ENCODE measurements at places on chromosomes 12 and 14.

DNA sequence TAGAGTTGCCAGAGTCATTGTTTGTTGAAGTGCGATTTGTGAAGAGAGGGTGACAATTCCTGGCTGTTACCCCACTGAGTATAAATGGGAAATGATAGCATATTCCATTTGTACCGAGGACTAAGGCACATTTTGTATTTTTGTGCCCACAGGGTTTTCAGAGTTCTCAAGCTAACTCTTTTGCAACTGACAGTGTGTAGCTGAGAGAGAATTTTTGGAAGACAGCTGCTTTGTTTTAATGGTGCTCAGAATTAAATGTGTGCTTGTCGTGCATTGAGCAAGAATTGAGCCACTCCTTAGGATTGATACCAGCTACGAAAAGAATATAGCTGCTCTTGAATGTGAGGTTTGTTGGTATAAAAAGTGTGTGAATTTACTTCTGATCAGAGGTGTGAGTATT lies 21.7 kb downstream of the ANKRD13A start:
- no peak for DNase-seq

DNA sequence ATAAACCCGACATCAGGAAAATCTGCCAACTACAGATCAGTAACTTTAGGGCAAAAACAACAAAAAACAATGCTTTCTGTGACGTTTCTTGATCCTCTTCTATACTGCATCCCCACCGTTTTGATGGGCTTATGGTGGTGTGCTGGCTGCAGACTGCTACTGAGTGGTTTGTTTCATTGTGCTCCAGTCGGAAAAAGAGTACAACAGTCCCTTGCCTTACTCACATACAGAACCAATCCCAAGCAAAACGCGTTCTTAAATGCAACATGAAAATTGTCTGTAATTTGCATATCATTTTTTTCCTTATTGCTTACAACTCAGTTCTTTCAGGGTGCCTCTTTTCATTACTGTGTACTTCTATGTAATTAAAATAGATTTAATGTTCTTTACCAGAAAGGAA lies 2.3 kb downstream of the ETV6 start:
- no peak for DNase-seq

DNA sequence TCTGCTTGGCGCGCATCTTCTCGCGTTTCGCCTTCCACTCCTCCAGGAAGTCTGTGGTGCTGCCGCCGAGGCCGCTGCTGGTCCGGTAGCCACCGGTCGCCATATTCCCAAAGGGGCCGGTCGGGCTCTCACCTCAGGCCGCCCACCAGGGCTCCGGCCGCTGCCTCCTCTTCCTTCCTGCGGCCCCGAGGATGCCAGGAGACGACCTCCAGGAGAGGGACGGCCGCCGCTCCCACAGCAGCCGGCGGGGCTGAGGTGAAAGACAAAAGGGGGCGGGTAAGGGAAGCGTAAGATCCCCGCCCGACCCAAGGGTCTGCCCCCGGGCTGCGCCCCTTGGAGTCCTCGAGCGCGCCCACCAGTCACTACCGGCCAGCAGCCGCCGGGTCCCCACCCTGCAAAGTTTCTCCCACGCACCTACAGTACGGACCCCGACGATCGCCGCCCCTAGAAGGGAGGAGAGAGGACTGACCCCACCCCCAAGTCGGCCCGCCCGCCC lies 574 bp downstream of the PAWR start:
- DNase-seq: peak; percentile 32

DNA sequence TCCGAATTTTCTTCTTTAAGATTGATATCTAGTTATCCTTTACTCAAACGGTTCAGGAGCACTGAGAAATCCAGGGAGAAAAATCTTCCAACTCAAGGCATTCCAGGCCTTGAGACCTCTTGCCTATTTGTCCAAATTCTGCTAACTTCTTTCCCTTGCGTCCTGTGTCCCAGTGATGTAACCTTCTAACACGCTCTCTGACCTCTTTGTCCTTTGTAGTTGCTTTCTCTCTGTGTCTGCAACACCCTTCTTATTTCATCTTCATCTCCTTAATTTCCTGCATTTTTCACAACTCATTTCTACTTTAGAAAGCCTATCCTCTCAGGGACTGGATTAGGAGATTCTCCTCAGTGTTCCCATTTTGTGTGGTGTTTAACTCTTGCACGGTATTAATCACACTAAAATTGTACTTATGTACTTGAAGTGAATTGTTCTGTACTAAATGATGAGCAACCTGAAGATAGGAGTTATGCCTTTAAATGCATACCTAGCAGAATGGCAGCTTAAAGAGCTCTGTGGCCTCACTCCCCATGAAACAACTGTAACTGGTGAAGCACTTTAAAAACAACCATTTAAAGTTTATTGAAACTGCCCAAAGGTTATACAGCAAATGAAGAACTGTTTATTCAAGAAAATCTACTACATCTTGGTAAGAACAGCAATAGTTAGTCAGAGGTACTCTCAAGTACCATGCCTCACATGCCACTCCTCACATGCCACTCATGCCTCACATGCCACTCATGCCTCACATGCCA lies 7.4 kb upstream of the SNAPC1 start:
- no peak for DNase-seq

GRCh38 chr12:107080299-107080698 lies 13.1 kb downstream of the CRY1 start:
- DNase-seq: no peak

DNA sequence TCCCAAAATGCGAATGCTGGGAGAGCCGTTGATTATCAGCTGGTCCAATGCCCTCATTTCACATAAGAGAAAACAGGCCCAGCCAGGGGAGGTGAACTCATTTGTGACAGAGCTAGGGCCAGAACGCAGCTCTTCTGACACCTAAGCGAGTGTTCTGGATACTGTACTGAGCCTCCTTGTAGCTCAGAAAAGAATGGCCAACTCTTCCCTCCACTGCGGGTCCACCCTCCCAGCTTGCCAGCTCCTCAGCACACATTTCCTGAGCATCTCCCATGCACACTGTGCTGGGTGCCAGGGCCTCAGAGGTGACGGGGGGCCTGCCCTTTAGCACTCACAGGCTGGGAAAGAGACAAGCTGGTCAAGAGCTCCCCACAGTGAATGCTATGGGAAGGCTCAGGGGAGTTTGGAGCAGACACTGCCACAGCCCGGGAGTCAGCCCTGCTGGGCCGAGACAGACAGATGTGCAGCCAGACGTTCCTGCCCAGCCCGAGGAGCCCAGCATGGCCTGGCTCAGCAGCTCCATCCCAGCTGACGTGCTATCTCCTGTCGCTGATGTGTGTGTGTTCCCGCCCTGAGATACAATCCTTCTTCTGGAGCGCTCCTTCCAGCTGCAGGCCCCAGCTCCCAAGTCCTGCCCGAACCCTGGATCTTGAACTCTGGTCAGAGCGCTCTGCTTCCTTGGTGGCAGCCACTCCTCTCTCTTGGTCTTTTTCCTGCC lies 3.5 kb downstream of the CMTM5 start:
- DNase-seq: no peak

DNA sequence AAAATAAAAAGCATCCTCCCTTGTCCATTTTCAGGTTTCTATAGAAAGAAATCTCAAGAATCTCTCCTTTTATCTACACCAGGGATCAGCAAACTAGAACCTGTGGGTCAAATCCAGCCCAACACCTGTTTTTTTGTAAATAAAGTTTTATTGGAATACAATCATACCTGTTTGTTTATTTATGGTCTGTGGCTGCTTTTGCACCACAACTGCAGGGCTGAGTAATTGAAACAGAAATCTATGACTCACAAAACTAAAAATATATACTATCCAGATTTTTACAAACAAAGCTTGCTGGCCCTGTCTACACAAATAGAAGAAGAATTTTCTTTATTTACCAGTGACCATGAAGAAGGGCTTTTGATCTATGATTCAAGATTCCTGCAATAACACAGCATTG lies 95.1 kb upstream of the COCH start:
- peak; percentile 37 for DNase-seq

- no peak for DNase-seq
Measured at GRCh38 chr14:81305743-81306142, 85.0 kb upstream of the GTF2A1 start.

- no peak for DNase-seq
Measured at GRCh38 chr14:69354383-69355153, 43.5 kb downstream of the ERH start.

GRCh38 chr12:23424685-23425084 lies 524.8 kb downstream of the SOX5 start:
- no peak for DNase-seq

- no peak for DNase-seq
Measured at GRCh38 chr14:23089498-23090253, 5.3 kb downstream of the ACIN1 start.

DNA sequence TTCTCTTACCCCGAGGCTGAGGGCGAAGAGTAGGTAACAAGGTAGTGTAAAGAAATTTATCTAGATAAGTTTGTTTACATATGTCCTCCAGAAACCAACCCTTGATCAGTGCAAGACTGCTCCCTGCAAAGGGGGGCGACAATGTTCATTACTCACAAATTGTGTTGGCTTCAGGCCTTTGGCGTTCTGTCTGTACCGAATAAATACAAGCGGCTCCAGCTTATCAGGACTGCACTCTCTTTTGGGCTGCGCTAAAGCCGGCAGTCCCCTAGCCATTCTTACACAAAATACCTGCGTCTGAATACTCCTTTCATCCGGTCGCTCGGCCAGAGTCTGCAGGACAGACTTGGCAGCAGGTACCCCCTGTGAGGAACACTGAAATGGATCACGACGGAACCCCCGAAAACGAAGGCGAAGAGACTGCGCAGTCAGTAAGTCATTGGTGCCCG lies 116.4 kb downstream of the PPHLN1 start:
- DNase-seq: no peak

DNA sequence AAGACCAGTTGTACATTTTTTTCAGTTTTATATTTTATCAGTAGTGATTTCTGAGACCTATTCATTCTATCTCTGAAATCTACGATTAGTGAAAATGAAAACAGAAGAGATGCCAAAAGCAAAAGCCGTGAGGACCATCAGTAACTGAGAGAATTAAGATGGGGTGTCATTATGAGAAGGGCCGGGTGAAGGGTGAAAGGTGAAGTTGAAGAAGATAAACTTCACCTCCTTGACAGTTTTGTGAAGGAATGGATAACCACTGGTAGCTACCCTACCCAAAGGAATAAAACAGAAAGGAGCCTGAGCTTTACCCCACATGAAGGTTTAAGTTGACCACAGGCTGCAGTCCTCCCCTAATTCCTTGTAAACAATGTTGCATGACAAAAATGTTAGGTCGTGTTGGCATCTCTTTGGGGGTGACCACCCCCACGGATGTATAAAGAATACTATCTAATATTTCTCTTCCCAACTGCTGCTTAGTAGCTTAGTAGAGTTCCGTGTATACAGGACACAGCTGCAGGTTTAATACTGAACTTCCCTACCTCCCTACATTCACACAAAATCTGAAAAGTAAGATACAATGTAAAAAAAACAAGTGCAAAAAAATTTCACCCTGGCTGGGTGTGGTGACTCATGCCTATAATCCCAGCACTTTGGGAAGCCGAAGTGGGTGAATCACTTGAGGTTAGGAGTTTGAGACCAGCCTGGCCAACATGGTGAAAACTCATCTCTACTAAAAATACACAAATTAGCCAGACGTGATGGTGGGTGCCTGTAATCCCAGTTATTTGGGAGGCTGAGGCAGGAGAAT lies 23.9 kb downstream of the GPR19 start:
- DNase-seq: peak; percentile 72

- DNase-seq: no peak
Measured at GRCh38 chr12:75711271-75711670, 199.9 kb upstream of the KRR1 start.

DNA sequence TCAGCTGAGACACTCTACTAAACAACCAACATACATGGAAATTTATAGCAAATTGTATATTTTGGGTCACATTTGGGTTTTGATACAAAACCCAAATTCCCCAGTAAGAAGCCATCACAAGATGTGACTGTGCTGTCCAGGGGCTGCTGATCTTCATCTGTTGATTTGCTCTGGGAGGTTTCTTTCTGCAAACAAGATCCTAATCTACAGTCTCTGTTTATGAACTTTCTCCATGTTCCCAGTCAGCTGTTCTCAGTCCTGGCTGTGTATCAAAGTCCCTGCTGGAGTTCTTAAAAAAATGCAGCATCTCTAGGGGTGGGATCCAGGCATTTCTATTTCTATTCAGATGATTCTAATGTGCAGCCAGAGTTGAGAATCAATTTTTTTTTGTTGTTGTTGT lies 85.1 kb downstream of the ATP23 start:
- DNase-seq: peak; percentile 17

DNA sequence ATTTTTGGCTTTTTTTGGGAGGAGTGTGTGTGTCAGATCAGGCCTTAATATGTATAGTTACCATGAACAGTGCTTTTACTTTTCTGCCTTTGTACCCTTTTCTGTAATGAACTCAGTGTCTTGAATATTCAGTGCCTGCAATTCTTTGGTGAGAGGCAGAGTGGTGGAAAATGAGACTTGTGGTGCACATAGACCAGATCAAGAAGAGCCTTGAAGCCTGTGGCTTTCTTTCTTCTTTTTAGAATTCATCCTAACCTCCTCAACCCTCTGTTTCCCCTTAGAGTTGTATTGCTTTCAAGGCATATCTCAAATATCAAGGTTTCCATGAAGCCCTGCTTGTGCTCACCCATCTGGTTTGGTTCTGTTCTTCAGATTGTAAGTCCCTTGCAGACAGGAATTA lies 2.6 kb downstream of the YLPM1 start:
- no peak for DNase-seq

DNA sequence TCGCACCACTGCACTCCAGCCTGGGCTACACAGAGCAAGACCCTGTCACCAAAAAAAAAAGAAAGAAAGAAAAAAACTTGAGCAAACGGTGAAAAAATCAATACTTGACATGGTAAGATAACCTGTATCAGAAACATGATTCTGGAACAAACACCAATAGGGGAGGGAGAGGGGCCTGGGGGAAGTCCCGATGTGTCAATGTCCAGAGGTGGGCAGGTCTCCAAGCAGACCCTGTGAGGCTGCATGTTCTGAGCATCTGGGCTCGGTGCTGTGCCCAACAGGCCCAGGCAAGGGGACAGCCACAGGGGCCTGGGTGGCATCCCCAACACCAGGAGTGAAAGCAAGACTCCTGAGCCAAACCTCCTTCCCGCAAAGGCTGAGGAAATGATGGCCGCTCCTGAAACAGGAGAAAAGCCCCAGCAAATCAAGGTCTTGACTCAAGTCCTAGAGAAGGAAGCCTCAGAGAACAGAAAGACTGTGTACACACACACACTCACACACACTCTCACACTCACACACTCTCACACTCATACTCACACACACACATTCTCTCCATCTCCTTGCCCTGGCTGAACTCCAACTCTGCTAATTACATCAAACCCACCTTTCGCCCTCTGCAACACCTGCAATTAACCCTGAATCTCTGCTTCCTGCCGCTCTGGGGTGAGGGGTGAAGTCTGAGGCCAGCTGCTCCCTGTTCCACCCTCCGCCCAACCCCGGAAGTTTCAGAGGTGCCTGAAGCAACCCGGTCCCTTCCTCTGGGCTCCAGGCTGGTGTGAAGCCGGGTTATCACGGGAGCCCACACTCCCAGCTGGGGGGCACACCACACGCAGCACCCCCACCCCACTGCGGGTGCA lies 20.4 kb downstream of the CCDC88C start:
- DNase-seq: no peak

- no peak for DNase-seq
Measured at GRCh38 chr12:24880732-24881131, 68.2 kb downstream of the BCAT1 start.
